A549 treated with CpdA at 1 μM for 4 hours (cell line): ENCODE measurements at places on chromosomes 13 and 19. TPM values are rescaled to one million over a fixed set of nuclear protein-coding genes. Genes with fewer than 3 reads are reported as not detected.

The NTF4 gene
- 0.27 to 0.66 TPM (median 0.35 TPM) in 4 of 5 replicates, not detected in the other for total RNA-seq

The CD177 gene
- total RNA-seq, result 0.08 to 0.26 TPM (median 0.11 TPM) in 4 of 5 replicates, not detected in the other

The MATK gene
- 1.1 to 2.1 TPM (median 1.7 TPM) in 5 replicates for total RNA-seq

The EPSTI1 gene
- 0.05 TPM in 1 of 5 replicates, not detected in the others for total RNA-seq

The AP2S1 gene
- total RNA-seq, result 224 to 309 TPM (median 291 TPM) in 5 replicates

The LACC1 gene
- total RNA-seq, result 2.3 to 3.6 TPM (median 2.5 TPM) in 5 replicates

The CEACAM16 gene
- total RNA-seq, result 0.08 to 0.23 TPM (median 0.11 TPM) in 3 of 5 replicates, not detected in the others

The CEACAM6 gene
- total RNA-seq, result 19.9 to 28.7 TPM (median 26.1 TPM) in 5 replicates

The ZNF223 gene
- total RNA-seq, result 2.4 to 2.9 TPM (median 2.6 TPM) in 5 replicates

The AP1M2 gene
- total RNA-seq, result 26.7 to 47.6 TPM (median 40.6 TPM) in 5 replicates

The SPINT2 gene
- total RNA-seq, result 286 to 379 TPM (median 364 TPM) in 5 replicates

The ZNF567 gene
- total RNA-seq, result 9.1 to 10.6 TPM (median 9.7 TPM) in 5 replicates
